ENCODE measurements at places on chromosomes 6 and 20.

- DNase-seq = peak; percentile 75
Measured at GRCh38 chr20:38685853-38686473, 38.3 kb upstream of the SLC32A1 start.

- DNase-seq = no peak
Measured at GRCh38 chr6:105892577-105893262, 193.4 kb upstream of the PRDM1 start.

DNA sequence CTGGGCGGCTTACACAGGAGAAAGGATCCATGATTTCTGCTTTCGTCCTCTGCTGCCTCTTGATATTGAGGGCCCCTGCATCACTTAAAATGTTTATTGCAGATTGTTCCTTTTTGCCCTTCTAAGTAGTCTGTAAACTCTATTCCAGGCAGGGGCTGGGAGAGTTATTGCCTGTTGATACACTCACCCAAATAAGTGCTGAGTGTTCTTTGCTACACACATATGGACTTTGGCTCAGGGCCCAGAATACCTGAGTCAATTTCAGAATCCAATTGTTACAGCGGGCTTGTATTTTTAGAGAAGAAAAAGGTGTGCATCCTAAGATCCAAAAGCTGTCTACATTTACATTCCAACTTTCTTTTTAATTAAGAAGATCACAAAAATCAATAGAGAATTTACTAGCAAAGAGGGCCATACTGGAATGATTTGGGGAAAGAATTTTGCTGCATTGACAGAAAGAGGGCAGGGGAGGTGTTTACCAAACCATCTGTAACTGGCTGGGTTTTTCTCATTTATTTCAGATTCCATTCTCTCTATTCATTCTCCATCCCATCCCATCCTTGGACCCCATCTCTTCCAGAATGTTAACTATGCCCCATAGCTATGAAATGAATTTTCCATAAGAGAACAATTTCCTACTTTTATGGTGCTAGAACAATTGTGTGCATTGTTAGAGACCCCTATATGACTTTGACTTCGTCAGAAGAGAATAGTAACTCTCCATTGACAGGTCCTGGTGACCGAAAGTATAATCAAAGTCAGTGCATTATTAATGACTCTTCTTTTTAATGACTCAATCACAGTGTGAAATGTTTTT is 959.9 kb upstream of the FLRT3 start:
- no peak for DNase-seq

DNA sequence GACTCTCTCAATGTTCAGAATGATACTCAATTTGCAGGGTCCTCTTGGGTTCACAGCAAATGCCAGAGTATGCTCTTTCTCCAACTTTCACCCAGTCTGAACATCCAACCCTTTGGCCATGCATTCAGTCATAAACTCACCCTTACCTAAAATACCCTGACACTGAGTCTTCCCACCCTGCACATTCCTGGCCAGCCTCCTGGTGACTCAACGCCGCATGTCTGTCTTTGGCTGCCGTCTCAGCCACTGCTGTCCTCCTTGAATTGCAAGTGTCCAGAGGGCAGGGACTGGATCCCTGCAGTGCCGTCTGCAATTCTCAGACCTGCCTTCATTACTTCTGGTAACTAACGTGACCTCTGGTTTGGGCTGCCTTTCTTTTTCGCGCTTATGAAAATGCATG is 593.4 kb downstream of the QKI start:
- no peak for DNase-seq

GRCh38 chr6:72953971-72954381 is 271.3 kb downstream of the KHDC1L start:
- no peak for DNase-seq

- peak; percentile 96 for DNase-seq
Measured at GRCh38 chr6:27126815-27127537, 120.5 kb upstream of the PRSS16 start.

- no peak for DNase-seq
Measured at GRCh38 chr6:53432318-53433161, 83.8 kb upstream of the ELOVL5 start.

GRCh38 chr6:1055015-1055921 is 256.6 kb upstream of the FOXQ1 start:
- no peak for DNase-seq

DNA sequence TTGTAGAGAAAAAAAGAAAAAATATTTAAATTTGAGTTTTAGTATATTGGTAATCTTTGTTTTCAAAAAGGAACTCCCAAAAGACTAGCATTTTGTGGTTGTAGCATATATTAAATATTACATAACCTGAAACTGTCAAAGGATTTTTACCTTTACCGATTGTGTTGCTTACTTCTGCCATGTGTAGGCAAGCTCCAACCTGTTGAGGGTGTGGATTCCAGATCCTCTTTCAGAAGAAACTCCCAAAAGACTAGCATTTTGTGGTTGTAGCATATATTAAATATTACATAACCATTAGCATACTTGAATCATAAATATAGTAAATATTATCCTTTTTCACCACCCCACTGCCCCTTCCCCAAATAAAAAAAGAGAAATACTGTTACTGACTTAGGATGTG is 3.2 kb downstream of the DSE start:
- no peak for DNase-seq

DNA sequence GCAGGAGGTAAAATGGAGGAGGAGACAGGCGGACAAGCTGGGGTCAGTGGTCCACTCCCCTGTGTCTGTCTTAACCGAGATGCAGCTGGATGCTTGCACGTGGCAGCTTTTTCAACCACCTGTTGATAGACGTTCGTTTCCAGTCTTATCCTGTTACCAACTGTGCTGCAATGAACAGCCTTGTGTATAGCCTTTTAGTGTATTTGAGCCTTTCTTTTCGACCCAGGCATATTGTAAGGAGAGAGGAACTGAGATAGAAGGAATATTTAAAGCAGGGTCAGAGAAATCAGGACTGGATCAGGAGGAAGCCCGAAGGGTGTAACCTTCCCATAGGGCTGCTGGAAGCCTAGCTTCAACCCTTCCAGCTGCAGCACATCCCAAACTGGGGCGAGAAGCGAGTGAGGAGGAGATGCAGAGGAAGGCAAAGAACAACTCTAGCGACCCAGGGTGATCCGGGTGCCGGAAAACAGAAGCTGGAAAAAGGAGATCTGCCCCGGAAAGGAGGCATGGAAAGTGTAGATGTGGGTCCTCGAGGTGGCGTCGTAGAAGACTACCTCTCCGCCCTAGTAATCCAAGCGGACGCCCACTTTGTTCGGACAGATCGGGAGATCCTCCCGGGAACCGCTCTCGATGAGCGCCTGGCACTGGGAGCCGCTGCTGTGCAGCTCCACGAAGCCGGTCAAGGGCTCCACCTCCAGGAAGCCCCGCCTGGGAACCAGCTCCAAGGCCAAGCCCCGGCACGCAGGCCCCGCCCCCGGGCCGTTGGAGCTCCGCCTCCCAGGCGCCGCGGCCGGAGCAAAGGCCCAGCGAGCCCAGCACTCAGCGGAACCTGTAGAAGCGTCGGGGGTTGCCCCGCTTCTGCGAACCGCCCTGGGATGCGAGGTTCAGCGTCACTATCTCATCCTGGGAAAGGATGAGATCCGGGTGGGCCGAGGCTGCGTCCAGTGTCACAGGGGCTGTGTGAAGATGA is 11.2 kb downstream of the TRIM31 start:
- peak; percentile 70 for DNase-seq

DNA sequence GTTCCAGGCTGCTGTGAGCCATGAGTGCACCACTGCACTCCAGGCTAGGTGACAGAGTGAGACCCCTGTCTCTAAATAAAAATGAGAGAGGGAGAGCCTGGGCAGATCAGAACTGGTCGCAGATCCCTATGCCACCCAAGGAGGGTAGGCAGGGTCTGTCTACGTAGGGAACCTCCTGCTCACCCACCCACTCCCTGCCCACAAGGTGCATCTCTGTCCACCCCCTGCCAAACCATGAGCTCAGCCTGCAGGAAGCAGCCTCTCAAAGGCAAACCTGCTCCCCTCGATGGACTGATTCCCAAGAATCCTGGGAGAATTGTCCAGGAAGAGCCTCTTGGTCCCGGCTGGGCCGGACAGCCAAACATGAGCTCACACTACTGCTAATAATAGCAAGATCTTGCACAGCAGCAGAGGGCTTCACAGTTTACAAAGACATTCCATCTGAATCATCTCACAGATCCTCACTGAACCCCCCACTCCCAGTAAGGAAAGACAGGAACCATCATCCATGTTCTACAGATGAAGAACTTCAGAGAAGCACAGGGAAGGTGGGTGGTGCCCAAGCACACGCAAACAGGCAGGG is 27.8 kb upstream of the TLDC2 start:
- DNase-seq = peak; percentile 86

DNA sequence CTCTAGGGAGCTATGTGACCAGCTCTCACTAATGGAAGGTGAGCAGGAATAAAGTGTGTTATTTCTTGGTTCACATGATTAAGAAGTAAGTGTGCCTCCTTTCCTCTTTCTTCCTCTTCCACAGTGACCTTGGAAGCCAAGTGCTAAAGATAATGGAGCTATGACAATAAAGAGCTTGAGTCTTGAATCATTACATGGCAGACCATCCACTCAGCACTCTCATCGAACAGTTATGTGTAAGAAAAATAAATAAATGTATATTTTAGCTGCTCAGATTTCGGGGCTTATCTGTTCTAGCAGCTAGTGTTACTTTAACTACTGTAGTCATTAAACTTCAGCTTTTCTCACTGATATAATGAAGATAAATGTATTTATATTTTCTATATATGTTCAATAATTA is 72.9 kb downstream of the HDGFL1 start:
- DNase-seq = no peak

DNA sequence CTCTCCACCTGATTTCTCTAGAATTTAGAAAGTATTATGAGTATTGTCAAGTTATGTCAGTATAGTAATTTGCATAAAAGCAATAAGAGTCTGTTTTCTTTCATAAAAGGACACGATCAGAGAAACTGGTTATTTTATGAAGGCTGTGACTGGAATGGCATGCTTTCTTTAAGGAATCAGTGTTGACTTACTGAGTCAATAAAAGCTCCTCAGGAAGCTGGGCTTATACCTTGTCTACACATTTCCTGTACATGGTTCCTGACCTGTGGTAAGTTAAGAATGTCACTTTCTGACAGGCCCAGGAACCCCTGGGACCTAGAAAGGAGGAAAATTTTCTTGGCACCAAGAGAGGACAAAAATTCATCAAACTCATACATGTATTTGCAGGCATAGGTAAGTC is 1224.0 kb upstream of the ADGRB3 start:
- no peak for DNase-seq

GRCh38 chr20:48844996-48845395 is 17.2 kb upstream of the PREX1 start:
- no peak for DNase-seq

DNA sequence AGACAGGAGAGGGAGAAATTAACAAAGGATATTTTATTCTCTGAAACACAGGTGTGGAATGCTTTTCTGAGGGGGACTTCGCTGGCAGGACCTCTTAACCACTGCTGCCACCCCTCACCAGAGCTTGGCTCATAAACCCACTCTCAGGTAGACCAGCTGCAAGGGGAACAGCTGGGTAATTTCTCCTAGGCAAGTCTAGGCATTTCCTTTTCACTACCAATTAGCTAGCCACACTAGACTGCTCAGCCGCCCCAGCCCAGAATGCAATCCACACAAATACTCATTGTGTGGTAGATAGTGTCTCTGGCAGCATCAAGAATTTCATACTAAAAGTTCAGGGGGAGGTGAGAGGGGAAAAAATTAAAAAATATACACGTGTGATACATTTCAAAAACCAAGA is 267.6 kb upstream of the ID4 start:
- no peak for DNase-seq

DNA sequence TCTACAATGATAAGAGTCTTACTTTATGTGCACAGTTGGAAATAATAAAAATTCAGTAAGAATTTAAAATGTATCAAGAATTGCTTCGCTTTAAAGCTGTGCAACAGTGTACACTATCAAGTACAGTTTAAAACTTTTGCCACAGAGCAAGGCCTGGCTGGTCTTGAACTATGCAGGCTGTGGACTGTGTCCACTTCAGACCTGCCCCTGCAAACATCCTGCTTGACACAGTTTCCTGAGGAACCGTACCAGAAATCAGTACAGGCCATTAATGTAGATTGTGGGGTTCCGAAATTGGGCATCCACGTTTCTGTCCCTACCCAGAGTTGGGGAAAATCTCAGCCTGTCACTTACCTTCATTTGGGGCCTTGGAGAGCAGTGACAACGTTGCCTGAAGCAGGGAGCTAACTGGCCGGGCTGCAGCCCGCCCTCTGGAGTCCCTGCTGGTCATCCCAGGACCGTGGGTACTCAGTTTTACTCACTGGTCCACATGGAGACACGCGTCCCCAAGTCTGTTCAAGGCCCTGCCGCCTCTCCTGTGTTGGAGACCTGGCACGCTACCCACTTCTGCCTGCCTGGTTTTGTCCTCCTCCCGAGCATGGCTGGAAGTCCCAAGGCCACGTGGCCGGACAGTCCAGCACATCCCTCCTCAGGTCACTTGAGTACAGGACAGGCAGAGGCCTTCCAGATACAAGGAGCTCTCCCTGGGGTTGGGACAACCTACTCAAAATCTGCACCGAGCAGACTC is 8.4 kb downstream of the NINL start:
- no peak for DNase-seq

GRCh38 chr20:32115211-32115767 is 5.8 kb downstream of the TM9SF4 start:
- no peak for DNase-seq

GRCh38 chr20:7355051-7355450 is 585.2 kb downstream of the HAO1 start:
- no peak for DNase-seq

DNA sequence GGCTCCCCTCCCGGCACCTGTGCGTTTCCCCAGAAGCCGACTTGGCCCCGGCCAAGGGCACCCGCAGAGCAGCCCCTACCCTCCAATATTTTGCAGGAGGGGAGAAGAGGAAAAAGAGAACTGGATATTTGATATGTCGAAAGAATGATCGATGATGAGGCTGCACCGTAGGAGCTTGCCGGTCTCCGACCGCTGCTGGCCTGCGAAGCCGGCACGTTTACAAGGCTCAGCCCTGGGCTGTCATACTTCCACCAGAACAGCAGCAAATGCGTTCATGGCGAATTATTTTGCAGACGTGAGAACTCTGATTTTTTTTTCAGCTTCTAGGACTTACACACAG is 296.7 kb downstream of the TFAP2C start:
- peak; percentile 48 for DNase-seq

DNA sequence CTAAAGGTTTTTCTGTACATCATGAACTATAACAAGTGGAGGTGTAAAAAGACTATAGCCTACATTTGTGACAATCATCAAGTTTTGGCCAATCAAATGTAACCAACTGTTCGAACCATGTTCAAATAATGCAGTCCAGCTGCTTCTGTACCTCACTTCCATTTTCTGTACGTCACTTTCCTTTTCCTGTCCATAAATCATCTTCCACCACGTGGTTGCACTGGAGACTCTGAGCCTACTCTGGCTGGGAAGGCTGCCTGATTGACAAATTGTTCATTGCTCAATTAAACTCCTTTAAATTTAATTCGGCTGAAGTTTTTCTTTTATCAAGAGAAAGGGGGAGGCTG is 270.4 kb upstream of the JARID2 start:
- no peak for DNase-seq

GRCh38 chr6:75300531-75300855 is 15.9 kb upstream of the TMEM30A start:
- DNase-seq = no peak

- no peak for DNase-seq
Measured at GRCh38 chr20:56362833-56363413, 4.1 kb downstream of the FAM210B start.
